ENCODE measurements at places on chromosomes 7 and 10.

DNA sequence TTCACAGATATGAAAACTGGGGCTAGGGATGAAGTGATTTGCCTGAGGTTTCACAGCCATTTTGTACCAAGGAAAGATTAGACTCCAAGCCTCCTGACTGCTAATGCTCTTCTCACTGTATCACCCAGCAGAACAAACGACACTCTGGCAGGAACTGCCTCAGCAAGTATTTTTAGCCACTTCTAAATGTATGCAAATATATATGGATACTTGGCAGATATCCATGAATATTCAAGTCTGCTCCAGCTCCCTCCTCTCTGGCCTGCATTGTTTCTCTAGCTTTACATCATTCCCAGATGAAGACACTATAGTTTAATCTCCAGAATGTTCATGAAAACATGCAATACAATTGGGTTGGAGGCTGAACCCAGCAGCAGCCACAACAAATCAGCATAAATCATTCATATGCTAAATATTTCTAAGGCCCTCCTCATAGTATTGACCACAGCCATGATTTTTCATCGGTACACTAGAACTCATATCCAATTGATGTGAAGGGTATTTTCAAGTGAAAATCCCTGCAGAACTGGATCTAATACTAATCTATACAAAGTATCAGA lies 65.5 kb downstream of the HPSE2 start:
- DNase-seq: no peak

DNA sequence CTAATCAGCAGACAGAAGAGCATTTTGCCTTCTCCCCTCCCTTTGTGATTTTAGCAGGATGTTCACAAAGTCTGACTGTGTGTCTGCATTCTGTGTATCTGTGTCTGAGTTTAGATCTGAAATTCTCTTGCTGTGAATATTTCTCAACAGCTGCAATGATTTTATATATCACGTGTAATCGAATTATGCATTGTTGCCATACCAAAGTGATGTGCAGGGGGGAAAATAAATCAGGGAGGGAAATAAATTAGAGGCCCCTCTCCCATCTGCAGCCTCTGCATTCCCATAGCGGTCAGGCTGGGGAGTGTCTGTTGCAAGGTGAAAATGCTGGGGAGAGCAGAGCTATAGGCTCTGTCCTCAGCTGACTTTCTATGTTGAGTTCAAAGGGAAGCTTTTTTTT lies 209.0 kb downstream of the LRMDA start:
- no peak for DNase-seq

DNA sequence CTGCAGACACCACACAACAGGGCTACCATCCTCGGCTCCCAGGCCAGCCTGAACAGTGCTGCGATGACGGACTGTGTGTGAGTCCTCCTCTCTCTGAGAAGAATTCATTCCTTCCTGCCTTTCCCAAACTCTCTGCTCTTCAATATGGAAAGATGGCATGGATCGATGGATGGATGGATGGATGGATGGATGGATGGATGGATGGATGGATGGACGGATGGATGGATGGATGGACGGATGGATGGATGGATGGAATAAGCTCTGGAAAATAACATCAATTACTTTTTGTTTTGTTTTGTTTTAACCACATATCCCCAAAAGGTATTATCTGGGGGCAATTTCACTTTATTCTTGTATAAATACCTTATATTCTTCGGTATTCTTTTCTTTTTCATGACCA lies 151.9 kb downstream of the AKR1D1 start:
- no peak for DNase-seq

DNA sequence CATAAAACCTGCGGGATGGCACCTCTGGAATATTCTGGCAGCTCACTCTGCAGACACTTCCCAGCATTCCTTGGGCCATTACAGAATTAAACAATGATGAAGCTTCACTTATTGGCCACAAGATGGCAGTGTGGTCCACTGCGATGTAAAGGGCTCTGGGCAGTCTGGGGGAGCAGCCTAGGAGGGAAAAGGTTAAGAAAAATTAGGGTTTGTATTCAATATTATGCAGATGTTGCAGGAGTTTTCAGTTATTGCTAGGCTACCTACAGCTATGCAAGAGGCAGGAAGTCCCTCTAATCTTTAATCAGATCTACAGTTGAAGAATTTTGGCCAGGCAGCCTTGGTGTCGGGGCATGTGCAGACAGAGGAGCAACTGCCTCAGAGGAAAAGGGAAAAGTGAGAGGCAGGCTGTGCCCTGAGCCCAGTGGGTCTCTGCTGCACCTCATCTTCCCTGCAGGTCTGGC lies 233.2 kb upstream of the PRSS1 start:
- DNase-seq: no peak

DNA sequence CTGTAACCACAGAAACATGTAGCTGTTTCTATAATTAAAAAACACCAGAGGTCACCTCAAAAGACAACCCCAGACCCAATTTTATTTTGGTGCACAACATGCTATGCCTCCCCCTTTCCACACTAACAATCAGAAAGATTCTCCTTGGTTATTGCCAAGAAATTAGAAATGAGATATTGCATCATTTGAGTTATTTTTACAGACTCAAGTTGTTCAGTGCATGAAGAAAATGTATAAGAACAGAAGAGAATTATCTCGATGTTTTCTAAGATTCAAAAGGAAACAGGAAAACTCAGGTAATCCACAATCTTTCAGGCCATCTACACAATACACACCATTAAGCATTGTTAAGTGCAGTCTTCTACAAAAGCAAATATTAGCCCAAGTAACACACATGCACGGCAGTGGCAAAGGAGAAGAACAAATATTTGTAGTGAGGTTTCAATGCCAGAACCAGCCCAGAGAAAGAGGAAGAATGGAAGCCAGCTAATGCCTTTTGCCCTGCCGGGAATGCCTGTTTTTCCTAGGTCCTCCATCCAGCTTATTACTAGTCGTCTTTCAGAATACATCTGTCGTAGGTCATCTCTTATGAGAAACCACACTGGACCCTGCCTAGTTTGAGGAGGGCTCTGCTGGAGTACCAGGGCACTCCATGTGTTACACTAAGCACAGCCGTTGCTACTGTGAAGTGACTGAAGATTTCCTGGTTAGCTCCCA lies 67.6 kb upstream of the C1GALT1 start:
- DNase-seq: no peak

DNA sequence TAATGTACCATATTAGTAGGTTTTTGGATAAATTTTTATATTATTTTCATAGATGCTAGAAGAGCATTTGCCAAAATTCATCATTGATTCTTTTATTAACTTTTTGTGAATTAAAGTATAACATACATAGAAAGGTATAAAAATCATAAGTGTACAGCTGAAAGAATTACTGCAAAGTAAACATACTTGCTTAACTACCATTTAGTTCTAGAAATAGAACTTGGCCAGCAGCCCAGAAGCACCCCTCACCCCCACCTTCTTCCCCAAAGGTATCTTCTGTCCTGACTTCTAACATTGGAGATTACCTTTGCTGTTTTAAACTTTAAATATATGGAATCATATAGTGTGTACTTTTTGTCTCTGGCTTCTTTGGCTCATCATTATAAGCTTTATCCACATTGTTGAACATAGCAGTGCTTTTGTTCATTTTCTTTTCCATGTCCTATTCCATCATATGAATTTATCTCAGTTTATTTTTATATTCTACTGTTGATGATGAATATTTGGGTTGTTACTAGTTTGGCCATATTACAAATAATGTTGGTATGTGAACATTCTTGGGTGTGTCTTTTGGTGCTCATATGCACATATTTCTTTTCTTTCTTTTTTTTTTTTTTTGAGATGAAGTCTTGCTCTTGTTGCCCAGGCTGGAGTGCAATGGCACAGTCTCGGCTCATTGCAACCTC lies 142.8 kb downstream of the ADK start:
- DNase-seq: no peak

DNA sequence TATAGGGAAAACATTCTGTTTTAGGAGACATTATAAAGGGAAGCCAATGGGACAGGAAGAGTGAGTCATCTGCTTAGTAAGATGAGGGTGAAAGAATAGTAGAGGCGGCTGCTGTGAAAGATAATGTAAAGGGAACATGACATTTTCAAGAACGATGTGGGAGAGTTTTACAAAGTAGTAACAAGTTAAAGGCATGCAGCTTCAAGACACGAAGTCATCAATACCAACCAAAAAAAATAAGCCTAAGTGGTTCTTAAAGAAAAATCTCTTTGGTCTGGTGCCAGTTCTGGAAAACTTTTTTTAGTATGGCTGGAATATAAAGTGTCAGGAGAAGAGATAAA lies 6.1 kb downstream of the GSTO1 start:
- no peak for DNase-seq

DNA sequence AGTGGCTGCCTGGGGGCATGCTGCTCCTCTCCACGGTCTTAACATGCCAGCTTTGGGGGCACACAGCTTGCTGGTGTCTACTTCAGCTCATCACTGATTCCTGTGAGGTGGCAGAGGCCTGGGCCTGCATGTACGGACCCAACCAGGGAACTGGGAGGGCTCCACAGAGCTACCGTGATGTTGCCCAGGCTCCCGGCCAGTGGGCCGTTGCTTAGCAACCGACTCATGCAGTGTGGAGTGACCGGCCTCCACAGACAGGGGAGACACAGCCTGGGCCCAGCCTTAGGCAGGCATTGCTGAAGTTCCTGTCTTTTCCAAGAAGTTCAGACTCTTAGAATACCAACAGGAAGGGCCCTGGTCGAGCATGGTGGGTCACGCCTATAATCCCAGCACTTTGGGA lies 25.8 kb upstream of the SH2B2 start:
- DNase-seq: no peak
